ENCODE measurements at places on chromosomes 5 and 9.
A peak's percentile ranks its signal among the peaks of the same experiment; 100 is the strongest.

- DNase-seq, result no peak
Measured at GRCh38 chr9:108099854-108100253, 610.3 kb upstream of the KLF4 start.

- DNase-seq, result no peak
Measured at GRCh38 chr9:131873335-131873734, 133.5 kb upstream of the RAPGEF1 start.

DNA sequence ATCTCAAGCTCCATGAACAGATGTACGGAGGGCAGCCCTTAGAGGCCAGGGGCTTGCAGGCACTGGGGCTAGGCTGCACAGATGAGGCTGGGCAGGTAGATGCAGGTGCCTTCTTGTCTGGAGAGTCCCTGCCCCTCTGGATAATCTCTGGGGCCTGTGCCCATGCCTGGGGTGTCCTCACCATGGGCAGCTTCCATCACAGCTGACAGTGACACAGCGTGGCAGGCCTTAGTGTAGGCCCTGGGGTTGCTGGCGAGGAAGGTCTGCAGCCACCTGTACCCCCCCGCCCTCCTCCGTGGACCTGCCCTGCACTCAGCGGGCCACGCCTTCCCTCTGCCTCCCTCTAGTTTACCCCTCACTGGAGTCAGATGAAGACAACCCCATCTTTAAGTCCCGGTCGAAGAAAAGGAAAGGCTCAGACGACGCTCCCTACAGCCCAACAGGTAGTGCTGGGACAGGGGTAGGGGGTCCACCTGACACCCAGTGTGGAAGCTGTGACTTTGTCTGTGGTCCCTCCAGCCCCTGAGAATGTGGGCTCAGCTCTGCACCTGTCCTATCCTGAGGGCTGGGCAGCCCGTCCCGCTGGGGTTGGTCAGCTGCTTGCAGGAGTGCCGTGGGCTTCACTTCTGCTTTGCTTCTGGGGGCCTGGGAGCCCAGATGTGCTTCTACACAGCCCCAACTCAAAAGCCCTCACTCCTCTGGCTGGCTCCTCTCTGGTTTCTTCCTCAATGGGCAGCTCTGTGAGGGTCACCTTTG, 98.4 kb downstream of the PHF2 start:
- DNase-seq, result no peak

DNA sequence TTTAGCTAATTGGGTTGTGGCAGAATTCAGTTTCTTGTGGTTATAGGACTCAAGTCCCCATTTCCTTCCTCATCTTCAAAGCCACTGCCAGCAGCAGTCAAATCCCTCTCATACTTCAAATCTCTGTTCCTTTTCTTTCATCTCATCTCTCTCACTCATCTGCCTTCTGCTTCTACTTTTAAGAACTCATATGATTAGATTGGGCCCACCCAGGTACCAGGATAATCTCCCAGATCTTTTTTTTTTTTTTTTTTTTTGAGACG, 8.0 kb upstream of the REEP5 start:
- peak; percentile 46 for DNase-seq

GRCh38 chr5:170262061-170263045, 29.6 kb downstream of the C5orf58 start:
- DNase-seq, result no peak

- DNase-seq, result peak; percentile 63
Measured at GRCh38 chr5:131634666-131634995, 398 bp downstream of the RAPGEF6 start.

GRCh38 chr5:132435886-132436285, 54.7 kb downstream of the IRF1 start:
- DNase-seq, result peak; percentile 93

GRCh38 chr5:171720086-171720485, 65.5 kb upstream of the SMIM23 start:
- DNase-seq, result no peak

DNA sequence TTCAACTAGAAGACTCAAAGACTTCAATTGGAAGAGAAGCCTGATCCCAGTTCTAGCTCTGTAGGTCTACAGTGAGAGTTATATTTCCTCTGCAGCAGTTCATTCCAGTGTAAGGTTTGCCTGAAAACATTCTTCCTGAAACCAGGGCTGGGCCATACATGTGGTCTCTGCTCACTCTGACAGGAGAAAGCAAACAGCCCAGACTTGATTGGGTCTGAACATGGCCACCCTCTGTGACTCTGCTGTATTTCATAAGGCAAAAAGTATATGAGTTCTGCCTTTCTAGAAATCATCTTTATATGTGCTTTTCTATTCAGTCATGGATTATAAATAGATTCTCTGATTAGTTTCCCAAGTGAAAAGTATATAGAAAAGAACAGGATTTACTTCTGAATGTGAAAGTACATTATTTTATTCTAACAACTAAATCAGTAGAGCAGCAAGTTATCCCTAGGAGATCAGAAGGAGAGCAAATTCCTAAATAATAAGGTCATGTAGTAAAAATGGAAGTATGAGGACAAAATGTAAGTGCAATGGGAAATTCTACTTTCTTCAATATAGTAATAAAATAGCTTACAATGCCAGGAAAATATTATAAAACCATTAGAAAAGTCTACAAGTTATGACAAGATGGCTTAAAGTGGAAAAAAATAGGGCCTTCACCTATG, 144.3 kb downstream of the EFNA5 start:
- no peak for DNase-seq

DNA sequence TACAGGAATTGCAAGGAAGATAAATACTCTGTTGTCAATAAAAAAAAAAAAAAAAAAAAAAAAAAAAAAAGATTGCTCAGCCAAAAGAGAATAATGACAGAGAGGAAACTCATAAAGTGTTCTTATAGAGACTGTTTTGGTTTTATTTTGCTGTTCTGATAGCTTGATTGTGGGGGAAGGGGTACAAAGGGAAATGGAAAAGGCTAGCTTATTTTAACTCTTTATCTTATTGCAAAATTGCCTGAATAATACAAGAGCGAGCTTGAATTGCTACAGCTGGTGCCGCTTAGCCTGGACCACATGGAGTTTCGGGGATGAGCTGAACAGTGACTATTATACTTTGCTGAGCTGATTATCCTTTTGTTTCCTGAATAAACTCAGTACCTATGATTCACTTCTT, 31.0 kb upstream of the SHISAL2B start:
- DNase-seq, result no peak

- DNase-seq, result no peak
Measured at GRCh38 chr9:38371495-38371894, 21.0 kb upstream of the ALDH1B1 start.

DNA sequence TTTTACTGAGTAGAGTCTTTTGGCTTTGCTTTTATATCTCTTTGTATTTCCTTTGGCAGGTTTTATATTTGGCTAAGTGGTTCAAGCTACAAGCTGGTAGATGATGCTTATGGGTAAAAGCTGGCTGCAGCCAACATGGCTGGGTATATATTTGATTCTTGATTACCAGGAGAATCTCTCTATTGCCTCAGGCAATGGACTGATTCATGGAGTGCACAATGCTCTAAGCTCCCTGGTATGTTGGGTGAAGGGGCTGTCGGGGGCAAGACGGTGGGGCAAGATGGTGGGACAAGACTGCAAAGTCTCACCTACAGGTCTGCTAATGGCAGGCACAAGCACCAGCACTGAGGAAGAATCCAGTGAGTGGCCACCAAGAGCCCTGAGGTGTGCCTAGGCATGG, 366.6 kb downstream of the DMAC1 start:
- no peak for DNase-seq

- DNase-seq, result no peak
Measured at GRCh38 chr5:179432547-179432946, 87.3 kb upstream of the ADAMTS2 start.

GRCh38 chr5:153775923-153776322, 262.8 kb downstream of the FAM114A2 start:
- no peak for DNase-seq

DNA sequence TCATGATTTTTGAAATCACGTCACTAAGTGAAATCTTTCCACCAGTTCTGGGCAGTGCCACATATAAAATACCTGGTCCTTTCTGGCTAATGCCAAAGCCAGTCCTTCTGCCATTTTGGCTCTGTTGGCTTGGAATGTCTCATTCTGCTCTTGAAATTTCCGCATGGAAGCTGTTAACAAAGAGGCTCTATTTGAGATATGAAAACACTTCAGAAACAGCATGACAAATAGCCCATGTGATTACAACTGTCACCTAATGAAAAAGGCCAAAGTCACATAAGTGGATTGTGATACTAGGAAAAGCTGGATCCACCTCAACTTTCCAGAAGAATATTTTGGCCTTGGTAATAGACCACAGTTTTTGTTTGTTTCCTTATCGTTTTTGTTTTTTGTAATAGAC, 12.8 kb downstream of the GOLGA1 start:
- DNase-seq, result no peak

DNA sequence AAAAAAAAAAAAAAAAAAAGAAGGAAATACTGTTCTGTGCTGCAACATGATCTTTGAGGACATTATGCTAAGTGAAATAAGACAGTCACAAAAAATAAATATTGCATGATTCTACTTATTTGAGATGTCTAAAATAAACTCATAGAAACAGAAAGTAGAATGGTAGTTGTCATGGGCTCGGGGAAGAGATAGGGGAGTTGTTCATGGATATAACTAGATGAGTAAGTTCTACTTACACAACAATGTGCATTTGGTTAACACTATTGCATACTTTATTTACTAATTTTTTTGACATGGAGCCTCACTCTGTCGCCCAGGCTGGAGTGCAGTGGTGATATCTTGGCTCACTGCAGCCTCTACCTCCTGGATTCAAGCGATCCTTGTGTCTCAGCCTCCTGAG, 15.2 kb downstream of the MAML1 start:
- peak; percentile 96 for DNase-seq

GRCh38 chr5:32346869-32347268, 34.1 kb upstream of the MTMR12 start:
- DNase-seq, result no peak

DNA sequence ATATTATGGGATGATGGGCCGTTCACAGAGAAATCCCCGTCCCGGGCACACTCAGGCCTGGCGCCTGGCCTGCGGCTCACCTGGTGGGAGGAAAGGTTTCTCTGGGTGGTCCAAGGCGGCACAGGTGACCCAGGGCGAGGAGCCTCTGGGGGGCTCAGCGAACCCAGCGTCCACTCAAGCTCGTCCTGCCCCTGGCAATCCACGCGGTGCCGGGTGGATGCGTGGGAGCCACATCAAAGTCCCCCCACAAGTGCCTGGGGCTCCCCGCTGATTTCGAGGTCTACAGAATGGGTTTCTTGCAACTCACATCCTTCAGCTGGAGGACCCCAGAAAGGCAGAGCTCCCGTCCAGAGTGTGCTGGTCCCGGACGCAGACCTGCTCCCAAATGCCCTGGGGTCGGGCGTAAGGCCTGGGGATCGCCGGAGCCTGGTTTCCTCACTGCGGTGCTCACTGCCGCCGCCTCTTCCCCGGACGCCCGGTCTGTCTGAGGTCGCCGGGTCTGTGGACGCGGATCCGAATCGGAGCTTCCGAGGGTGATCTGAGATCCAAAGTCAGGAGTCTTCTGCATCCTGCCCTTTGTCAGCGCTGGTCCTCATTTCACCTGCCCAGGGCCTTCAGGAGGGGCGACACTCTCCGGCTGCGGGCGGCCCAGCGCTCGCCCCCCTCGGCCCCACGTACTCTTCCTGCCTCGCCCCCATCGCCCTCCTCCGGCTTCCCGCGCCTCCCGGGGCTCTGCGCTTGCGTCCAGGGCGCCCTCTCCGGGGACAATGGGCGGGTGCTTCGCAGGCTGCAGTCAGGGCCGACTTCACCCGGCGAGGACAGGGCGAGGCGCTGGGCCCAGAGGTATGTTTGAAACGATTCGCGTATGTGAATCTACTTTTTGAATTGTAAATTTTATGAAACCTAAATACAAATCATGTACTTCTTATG, 20.0 kb upstream of the RUFY1 start:
- peak; percentile 66 for DNase-seq

DNA sequence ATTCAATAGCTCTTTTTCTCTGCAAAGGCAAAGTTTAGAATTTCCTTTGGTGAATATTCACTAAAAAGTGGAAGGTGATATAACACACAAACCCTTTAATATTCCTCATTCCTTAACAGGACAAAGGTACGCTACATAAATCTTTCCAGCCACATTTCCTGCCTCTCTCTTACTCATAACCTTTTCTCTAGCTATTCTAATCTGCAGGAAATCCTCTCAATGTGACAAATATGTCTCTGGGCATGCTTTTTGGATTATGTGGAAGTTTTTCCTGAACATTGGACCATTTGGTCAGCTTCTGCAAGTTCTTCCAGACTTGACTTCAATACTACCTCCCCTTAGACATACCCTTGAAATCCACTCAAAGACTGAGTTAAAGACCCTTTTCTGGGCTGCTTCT, 186.3 kb upstream of the TUSC1 start:
- DNase-seq, result no peak

DNA sequence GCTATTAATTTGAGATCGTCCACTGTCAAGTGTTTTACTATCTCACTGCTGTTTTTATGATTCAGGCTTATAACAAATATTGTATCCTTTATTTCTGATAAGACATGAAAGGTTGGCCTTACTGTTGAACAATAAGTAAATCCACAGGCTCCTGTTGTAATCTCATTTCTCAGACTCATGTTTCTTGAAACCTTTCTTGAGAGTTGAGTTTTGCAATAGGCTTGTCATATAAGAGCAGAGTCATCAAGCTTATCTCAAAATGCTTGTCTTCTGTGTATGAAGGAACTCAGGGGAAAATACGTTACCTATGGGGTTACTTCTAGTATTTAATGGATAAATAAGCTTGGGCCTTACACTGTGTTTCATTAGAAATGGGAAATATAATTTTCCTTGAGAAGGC, 9.2 kb upstream of the TLX3 start:
- no peak for DNase-seq

- DNase-seq, result peak; percentile 41
Measured at GRCh38 chr9:76580188-76580587, 121.2 kb downstream of the GCNT1 start.

- DNase-seq, result no peak
Measured at GRCh38 chr5:61630908-61631307, 298.9 kb downstream of the ZSWIM6 start.

GRCh38 chr9:135088979-135089847, 1.7 kb downstream of the OLFM1 start:
- no peak for DNase-seq

- no peak for DNase-seq
Measured at GRCh38 chr5:14357851-14358250, 214.7 kb downstream of the TRIO start.

DNA sequence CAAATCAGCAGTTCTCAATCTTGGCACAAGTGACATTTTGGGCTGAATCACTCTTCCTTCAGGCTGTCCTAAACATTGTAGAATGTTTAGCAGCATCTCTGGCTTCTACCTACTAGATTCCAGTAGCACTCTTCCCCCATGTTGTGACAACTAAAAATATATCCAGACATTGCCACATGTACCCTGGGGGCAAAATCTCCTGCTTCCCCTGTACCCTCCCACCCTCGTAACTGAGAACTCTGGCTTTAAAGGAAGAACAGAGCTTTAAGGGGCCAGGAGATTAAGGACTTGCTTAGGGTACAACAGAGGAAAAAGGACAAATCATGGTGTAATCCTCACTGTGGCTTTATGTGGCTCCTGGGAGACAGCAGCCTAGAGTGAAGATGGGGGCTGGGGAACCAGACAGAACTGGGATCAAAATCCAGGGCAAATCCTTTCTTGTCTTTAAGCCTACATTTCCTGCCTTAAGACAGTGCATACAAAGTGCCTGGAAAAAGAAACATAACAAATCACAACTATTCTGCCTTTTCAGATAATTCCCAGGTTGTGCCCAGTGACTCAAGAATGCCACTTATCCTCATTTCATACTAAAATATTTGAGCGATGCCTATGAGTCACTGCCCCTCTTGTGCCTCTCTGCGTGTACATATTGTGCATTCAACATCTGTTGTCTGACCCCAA, 109.3 kb downstream of the DAPK1 start:
- no peak for DNase-seq

- no peak for DNase-seq
Measured at GRCh38 chr5:61595426-61595825, 263.4 kb downstream of the ZSWIM6 start.
